ENCODE measurements at places on chromosomes 4 and X.

DNA sequence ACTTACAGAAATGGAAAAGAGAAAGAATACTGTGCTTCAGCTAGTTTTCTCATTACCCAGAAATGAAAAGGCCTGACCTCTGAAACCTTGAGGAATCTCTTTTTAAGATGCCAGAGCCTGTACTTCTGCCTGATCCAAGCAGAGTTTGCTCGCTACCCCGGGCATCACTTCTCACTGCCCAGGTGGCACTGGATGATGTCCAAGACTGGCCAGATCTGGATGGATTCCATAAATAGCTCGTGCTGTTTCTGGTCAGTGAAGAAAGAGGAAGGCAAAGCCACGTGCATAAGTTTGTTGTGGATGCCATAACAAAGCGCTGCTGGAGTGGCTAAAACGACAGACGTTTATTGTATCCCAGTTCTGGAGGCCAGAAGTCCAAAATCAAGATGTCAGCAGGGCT, 133.5 kb downstream of the TBL1X start:
- no peak for DNase-seq

DNA sequence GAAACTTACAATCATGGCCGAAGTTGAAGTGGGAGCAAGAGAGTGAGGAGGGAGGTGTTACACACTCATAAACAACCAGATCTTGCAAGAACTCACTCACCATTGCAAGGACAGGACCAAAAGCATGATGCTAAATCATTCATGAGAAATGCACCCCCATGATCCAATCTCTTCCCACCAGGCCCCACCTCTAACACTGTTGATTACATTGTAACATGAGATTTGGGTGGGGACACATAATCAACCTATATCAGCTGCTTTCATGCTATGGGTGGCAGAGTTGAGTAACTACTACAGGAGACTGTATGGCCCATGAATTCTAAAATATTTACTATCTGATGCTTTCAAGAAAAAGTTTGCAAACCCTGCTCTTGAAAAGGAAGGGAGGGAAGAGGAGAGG, 155.1 kb downstream of the DEFB131A start:
- no peak for DNase-seq

DNA sequence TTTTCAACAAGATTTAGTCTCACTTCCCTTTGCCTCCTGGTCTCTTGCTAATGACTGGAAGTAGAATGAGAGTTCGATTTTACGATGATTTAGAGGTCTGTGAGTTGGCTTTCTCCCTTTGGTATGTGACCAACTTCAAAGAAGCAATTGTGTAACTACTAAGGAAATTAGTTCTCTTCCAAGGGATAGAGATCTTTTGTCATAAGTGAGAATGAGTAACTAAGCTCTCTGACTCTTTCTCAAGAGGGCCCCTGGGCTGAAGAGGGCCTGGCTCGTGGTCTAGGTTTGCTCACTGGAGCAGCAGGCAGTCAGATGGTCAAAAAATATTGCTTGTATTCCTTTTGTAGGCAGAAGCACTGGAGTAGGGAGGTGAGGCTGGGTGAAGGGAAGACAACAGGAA, 176.3 kb downstream of the ENOX2 start:
- no peak for DNase-seq

DNA sequence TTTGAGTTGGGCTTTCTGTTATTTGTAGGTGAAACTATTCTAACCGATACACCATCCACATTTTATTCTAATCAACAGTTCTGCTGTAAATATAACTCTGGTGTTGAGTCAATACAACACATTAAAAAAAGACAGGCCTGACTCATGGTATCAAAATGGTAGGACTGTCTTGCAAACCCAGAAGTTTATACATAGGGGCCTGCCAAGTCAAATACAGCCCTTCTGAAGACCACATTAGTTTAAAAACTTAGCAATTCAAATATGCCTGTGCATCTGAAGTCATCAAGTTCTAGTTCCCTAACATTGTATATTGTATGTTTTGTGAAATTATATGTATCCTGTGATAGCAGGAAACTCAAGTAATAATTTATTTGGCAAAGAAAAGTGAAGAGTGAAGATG, 24.4 kb upstream of the PDE5A start:
- DNase-seq: no peak

- DNase-seq: no peak
These were observed 138.0 kb upstream of the USP9X start for GRCh38 chrX:40947276-40947675.

DNA sequence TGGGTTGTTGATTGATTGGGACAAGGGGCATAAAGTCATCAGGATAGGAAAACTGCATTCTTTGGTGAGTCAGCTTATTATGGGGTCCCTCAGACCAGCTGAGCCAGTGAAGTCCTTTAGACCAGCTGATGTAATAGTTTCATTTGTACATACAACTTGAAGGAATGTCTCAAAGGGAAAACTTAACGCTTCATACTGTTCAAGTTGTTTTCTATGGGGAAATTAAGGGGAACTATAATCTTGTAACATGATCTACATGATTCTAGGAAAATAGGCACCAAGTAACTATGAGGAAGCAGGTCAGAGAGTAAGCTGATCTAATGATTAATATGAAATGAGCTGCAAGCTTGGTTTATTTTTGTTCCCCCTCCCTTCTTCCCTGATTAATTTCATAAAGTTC, 175.1 kb upstream of the GRID2 start:
- DNase-seq: no peak

GRCh38 chr4:172674811-172675210, 493.8 kb upstream of the GALNT7 start:
- no peak for DNase-seq

DNA sequence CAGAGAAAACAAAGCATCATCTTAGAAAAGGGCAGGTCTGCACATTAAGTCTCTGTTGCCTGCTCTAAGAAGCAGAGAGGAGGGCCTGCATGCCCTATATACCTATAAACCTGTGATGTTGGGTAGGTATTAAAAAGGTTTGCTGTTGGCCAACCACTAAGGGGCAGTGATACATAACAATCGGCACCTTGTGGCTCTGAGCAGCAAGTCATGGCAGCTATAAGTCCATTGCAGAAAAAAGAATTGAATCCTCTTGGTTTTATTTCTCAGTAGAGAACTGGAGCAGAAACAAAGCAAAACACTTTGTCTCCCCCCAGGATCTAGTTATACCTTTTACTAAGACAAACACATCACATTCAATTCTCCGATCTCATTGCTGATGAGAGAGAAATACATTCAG, 1364.4 kb downstream of the STIM2 start:
- DNase-seq: peak; percentile 10

- peak; percentile 20 for DNase-seq
These were observed 107.0 kb downstream of the AGTR2 start for GRCh38 chrX:116277351-116278225.

DNA sequence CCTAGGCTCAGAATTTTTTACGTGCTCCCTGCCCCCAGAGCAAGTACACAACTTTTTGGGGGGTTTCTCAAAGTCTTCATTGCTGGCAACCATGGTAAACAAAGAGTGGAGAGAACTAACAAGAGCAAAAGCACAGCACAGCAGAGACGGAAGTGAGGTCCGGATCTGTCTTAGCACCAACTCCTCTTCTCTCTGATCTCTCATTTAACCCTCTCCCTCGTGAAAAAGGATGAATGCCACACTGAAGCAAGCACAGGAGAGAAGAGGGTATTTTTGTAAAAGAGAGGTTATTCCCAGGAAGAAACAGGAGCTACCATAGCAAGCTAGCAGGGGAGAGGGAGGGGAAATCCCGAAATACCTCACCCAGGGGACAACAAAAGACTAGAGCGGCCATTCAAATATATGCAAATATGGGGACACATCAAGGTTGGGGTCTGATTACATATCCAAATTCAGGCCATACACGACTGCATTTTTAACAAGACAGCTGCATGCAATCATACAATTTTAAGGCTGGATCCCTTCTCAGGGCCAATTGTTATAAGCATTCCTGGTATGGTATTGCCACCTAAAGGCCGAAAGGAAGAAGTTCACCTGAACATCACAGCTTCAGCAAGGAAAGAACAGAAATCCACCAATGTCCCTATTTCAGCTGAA, 46.6 kb downstream of the CD40LG start:
- DNase-seq: peak; percentile 41

DNA sequence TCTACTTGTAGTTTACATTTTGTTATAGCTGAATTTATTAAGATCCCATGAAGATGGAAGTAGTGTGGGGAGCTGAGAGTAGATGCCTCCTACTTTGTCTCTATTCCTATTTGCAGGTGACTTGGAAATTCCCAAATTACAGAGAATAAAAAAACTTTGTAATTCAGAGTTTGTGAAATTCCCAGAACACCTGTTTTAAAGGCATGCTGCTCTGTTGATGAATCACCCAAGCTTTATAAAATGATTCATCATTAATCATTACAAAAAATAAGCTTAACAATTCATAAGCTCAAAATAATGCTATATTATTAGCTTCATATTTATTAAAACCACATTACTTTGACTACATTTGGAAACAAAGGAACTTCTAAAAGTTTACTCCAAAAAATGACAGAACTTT, 856.3 kb downstream of the RPA4 start:
- no peak for DNase-seq

DNA sequence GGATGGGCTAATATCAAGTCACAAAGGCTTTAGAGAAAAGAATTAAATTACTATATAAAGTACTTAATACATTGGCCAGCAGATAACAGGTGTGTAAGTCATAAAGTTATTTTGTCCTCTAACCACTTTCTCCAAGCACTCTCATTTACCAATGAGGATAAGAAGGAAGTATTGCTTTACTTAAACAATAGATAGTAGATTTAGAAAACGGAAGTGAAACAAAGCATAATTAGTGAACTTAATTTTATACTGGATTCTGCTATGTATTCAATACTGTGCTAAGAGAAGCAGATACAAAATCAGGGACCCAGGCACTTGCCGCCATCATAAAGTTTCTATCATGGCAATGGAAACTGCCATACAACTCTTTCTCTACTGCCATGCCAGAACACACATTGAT, 24.0 kb downstream of the AFM start:
- DNase-seq: no peak

Measured in left kidney (tissue), 8 donors.